ENCODE measurements at places on chromosomes 1 and 21. TPM values are rescaled to one million over a fixed set of nuclear protein-coding genes. Genes with fewer than 3 reads are reported as not detected.
A peak's percentile ranks its signal among the peaks of the same experiment; 100 is the strongest.

The TRIM45 gene
- total RNA-seq = 6.8 TPM

The C1QB gene
- total RNA-seq = 39.1 TPM

The PGLYRP3 gene
- not detected for total RNA-seq

The PGLYRP4 gene
- not detected for total RNA-seq

The ABCG1 gene
- 23.4 TPM for total RNA-seq

GRCh38 chr1:171872430-171872829 lies 31.1 kb downstream of the DNM3 start:
- no peak for DNase-seq
- no peaks in the 10 kb centered on the region for H3K36me3 ChIP-seq
- H3K27ac ChIP-seq = no peak overlapping the region
- no peak overlapping the region for H3K4me3 ChIP-seq
- H3K27me3 ChIP-seq = no peaks in the 10 kb centered on the region
- H3K4me1 ChIP-seq = no peaks in the 10 kb centered on the region

GRCh38 chr1:67814121-67814772 lies 19.0 kb downstream of the GNG12 start:
- no peaks in the 10 kb centered on the region for H3K36me3 ChIP-seq
- DNase-seq = no peak
- H3K27me3 ChIP-seq = no peaks in the 10 kb centered on the region
- no peak overlapping the region for H3K27ac ChIP-seq
- H3K4me1 ChIP-seq = no peaks in the 10 kb centered on the region
- H3K4me3 ChIP-seq = no peak overlapping the region

DNA sequence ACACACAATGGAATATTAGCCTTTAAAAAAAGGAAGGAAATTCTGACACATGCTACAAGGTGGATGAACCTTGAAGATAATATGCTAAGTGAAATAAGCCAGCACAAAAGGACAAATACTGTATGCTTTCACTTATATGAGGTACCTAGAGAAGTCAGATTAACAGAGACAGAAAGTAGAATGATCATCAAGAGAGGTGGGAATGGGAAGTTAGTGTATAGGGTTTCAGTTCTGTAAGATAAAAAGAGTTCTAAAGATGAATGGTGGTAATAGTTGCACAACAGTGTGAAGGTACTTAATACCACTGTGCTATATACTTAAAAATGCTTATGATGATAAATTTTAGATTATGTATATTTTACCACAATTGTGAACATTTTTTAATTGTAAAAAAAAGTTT lies 7.2 kb downstream of the RPAP2 start:
- no peaks in the 10 kb centered on the region for H3K4me1 ChIP-seq
- no peak for DNase-seq
- H3K27ac ChIP-seq = no peak overlapping the region

DNA sequence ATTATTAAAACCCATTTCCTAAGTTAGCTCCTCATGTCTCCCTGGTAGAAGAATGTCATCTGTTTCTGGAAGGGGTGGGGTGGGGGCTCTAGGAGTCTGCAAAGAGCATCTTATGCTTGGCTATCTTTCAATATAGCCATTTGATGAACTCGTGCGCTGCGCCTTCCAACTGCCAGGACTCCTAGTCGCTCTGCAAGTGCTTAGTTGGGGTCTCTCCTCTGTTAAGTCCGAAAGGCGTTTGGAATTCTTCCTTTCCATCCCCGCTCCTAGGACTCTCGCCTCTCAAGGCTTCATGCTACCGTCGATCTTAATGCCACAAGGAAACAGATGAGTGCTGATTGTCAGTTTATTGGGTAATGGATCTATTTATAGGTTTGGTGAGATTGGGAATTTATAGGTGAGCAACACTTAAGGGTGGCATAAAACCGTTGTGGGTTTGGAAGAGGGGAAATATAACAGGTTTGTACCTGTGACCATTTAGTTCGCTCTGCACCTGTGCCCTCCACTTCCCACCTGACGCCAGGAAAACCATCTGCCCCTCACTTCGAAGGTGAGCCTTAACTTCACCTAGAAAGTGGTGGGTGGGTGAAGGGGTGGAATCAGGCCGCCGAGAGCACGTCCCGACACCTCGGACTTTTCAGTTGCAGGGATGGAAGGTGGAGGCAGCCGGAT lies 1.1 kb downstream of the KCNH1 start:
- no peak overlapping the region for H3K27ac ChIP-seq
- no peaks in the 10 kb centered on the region for H3K36me3 ChIP-seq
- peak overlapping the region; percentile 51 for H3K4me3 ChIP-seq
- H3K4me1 ChIP-seq = peaks cover 12% of the 10 kb centered on the region
- peaks cover 21% of the 10 kb centered on the region for H3K27me3 ChIP-seq
- no peak for DNase-seq

DNA sequence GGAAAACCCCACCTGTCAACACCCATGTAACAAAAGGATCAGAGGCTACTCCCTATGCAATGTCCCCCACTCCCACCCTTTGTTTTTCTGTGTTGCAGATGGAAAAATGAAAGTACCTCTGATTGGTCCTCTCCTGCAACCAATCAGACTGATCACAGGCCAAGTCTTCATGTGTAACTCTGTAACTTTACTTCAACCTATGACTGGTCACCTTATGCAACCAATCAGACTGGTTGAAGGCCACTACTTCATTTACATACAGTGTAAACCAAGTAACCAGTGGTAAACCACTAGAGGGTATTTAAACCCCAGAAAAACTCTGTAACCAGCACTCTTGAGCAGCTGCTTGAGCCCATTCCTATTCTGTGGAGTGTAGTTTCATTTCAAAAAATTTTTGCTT lies 266.3 kb upstream of the OLFM3 start:
- no peaks in the 10 kb centered on the region for H3K27me3 ChIP-seq
- no peak for DNase-seq
- H3K27ac ChIP-seq = no peak overlapping the region
- no peak overlapping the region for H3K4me3 ChIP-seq

DNA sequence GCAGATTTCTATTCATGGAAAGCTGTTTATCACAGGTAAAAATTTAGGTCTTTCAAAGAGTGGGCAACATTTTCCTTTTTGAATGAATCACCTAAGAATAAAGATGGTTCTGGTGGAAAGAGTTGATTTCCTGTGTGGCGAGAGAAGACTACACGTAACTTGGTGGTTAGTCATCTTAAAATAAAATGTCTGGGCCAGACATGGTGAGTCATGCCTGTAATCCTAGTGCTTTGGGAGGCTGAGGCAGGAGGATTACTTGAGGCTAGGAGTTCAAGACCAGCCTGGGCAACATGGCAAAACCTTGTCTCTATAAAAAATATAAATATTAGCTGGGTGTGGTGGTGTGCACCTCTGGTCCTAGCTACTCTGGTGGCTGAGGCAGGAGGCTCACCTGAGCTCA lies 65.7 kb downstream of the DISP1 start:
- H3K4me1 ChIP-seq = no peaks in the 10 kb centered on the region
- H3K27ac ChIP-seq = no peak overlapping the region
- no peaks in the 10 kb centered on the region for H3K27me3 ChIP-seq

- DNase-seq = no peak
- H3K4me3 ChIP-seq = no peak overlapping the region
- H3K27ac ChIP-seq = no peak overlapping the region
- H3K36me3 ChIP-seq = no peaks in the 10 kb centered on the region
- peaks cover 20% of the 10 kb centered on the region for H3K4me1 ChIP-seq
These were observed 45.6 kb downstream of the PBX1 start for GRCh38 chr1:164604541-164604940.

- no peaks in the 10 kb centered on the region for H3K27me3 ChIP-seq
- H3K27ac ChIP-seq = no peak overlapping the region
These were observed 60.5 kb upstream of the USP25 start for GRCh38 chr21:15669247-15669646.

GRCh38 chr1:234957330-234958065 lies 171.1 kb downstream of the TOMM20 start:
- H3K27ac ChIP-seq = no peak overlapping the region
- no peaks in the 10 kb centered on the region for H3K36me3 ChIP-seq
- no peak overlapping the region for H3K4me3 ChIP-seq
- H3K27me3 ChIP-seq = no peaks in the 10 kb centered on the region

DNA sequence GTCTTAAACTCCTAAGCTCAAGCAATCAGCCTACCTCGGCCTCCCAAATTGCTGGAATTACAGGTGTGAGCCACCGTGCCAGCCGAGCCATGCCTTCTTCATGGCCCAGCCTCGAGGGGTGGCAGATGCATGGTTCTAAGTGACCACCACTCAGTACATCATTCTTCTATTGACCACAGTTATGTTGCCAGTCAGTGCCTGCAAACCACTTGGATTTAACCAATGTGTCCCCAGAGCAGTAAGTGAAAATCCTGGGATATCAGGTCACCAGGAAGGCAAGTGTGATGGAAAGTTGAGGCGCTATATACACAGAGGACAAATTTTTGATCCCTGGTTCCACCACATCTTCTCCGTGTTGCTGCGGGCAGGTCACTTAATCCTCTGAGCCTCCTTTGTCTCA lies 37.0 kb upstream of the RD3 start:
- peaks cover 3% of the 10 kb centered on the region for H3K27me3 ChIP-seq
- DNase-seq = no peak
- H3K4me3 ChIP-seq = no peak overlapping the region
- H3K36me3 ChIP-seq = no peaks in the 10 kb centered on the region
- H3K27ac ChIP-seq = no peak overlapping the region
- H3K4me1 ChIP-seq = peaks cover 11% of the 10 kb centered on the region

- H3K4me1 ChIP-seq = peaks cover 20% of the 10 kb centered on the region
- H3K4me3 ChIP-seq = no peak overlapping the region
- no peak for DNase-seq
- H3K27ac ChIP-seq = no peak overlapping the region
- H3K36me3 ChIP-seq = peaks cover 23% of the 10 kb centered on the region
These were observed 7.1 kb downstream of the CYB561D1 start for GRCh38 chr1:109500941-109501381.

GRCh38 chr21:27393726-27394125 lies 426.8 kb upstream of the ADAMTS5 start:
- no peaks in the 10 kb centered on the region for H3K4me1 ChIP-seq
- no peak for DNase-seq
- H3K27me3 ChIP-seq = no peaks in the 10 kb centered on the region
- no peak overlapping the region for H3K27ac ChIP-seq
- H3K4me3 ChIP-seq = no peak overlapping the region
- no peaks in the 10 kb centered on the region for H3K36me3 ChIP-seq

DNA sequence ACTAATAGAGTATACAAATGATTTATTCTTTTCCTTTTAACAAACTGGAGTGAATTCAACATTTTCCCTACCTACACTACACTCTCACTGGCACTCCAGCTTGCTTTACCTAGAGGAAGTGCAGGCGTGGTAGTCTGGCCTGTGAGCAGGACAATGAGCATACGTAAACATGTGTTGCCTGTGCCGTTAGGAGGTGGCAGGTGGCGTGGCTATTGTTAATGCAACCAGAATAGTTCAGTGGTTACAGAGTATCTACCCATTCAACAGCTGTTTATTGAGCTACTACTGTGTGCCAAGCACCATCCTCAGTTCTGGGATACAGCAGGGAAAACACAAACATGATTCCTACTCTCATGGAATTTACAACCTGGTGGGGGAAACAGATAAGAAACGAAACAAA lies 299.7 kb upstream of the KAZN start:
- no peak overlapping the region for H3K4me3 ChIP-seq
- no peak for DNase-seq

GRCh38 chr1:242718967-242719366 lies 194.5 kb upstream of the PLD5 start:
- no peaks in the 10 kb centered on the region for H3K36me3 ChIP-seq
- H3K4me3 ChIP-seq = no peak overlapping the region
- no peak overlapping the region for H3K27ac ChIP-seq
- no peaks in the 10 kb centered on the region for H3K4me1 ChIP-seq

DNA sequence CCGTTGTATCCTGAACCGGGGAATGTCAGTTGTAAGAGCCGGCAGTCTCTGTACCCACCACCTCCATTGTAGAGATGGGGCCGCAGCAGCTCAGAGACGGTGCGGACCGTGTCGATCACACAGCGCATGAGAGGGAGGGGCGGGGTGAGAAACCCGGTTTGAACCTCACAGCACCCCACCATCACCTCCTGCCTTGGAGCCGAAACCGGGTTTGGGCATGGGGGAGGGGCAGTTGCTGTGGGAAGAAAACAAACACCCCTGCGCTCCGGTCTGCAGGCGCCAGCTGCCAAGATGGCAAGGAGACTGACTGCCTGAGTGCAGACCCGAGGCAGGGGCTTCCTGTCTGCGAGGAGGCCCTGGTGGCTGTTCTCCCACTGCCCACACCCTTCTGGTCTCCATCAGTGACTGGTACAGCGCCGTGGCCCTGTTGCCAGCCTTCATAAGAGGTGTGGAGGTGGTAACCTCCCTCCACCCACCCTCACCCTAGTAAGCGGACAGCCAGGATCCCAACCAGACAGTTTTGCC lies 69.2 kb upstream of the SSBP3 start:
- DNase-seq = peak; percentile 59
- H3K27me3 ChIP-seq = peaks cover 5% of the 10 kb centered on the region
- H3K4me3 ChIP-seq = no peak overlapping the region
- peaks cover 31% of the 10 kb centered on the region for H3K4me1 ChIP-seq
